ENCODE measurements at places on chromosomes 7 and 10. TPM values are rescaled to one million over a fixed set of nuclear protein-coding genes. Genes with fewer than 3 reads are reported as not detected.

DNA sequence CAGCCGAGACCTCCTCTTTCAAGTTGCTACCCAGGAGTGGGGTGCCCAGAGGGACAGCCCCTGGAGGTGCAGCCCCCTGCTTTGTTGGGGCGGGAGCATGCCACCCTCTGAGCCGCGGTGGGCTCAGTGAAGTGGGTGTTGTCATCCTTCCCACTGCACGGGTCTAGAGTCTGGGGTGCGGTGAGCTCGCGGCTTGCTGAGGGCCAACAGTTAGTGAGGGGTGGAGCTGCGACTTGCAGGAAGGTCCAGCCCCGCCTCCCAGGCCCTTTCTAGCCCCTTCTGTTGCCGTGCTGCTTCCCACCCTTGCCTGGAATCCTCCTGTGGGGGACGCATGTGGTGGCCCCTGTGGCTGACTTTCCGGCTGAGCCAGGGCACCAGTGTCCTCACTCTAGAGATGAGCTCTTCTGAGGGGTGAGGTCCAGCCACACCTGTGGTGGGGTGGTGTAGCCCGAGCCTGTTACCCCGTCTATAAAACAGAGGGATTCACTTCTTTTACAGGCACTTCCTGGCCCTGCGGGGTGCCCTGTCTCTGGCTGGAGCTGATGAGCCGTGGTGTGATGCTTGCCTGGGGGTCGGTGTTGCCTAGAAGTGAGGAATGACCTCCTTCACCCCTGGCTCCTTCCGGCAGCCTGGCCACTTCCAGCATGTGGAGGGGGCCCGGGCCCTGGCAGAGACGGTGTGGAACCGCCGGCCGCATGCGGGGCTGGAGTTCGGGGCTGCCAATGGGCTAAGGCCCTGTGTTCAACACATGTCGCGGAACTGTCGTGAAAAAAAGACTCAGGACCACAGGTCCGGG, 127.9 kb downstream of the FAM53B start:
- DNase-seq = no peak

DNA sequence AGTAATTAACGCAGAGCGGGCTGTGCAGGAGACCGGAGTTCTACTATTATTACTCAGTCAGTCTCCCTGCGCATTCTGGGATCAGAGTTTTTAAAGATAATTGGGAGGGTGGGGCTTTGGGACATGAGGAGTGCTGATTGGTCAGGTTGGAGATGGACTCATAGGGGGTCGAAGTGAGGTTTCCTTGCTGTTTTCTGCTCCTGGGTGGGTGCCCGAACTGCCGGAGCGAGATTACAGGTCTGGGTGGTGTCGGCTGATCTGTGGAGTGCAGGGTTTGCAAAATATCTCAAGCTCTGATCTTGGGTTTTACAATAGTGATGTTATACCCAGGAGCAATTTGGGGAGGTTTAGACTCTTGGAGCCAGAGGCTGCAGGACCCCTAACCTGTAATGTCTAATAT, 3.9 kb upstream of the LRRC27 start:
- DNase-seq = no peak

Gene SUN3
- total RNA-seq = not detected

DNA sequence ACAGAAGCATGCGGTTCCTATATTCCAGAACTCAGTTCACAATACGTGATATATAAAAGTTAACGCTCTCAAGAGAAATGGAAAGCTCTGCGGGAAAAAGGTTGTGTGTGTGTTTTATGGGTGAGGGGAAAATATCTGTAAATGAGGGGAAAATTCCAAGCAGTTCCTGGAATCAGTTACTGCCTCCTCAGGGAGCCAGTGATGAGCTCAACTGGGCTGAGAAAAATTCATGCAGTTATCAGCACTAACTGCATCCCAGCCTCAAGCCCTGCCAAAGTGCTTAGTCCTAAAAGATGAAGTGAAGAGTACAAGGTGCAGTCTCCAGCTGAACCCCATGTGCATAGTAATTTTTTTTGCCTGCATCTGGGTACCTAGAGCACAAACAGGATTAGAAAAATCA, 191.9 kb downstream of the CDK14 start:
- no peak for DNase-seq

Gene PTPRN2
- not detected for total RNA-seq
